ENCODE measurements at places on chromosomes 3 and 15.

- no peak for DNase-seq
Observed at GRCh38 chr15:64583519-64583918, 123.1 kb downstream of the ZNF609 start.

GRCh38 chr15:58988006-58988785 is 733 bp downstream of the RNF111 start:
- DNase-seq, result peak; percentile 12

DNA sequence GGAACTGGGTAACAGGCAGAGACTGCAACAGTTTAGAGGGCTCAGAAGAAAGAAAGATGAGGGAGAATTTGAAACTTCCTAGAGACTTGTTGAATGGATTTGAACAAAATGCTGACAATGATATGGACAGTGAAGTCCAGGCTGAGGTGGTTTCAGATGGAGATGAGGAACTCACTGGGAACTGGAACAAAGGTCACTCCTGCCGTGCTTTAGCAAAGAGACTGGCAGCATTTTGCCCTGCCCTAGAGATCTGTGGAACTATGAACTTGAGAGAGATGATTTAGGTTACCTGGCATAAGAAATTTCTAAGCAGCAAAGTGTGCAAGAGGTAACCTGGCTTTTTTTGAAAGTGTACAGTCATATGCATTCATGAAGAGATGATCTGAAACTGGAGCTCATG is 11.7 kb downstream of the EIF5A2 start:
- DNase-seq, result no peak

- DNase-seq, result no peak
Observed at GRCh38 chr15:101570241-101570640, 80.7 kb upstream of the PCSK6 start.

GRCh38 chr3:10011631-10012030 is 14.6 kb upstream of the FANCD2 start:
- DNase-seq, result no peak

DNA sequence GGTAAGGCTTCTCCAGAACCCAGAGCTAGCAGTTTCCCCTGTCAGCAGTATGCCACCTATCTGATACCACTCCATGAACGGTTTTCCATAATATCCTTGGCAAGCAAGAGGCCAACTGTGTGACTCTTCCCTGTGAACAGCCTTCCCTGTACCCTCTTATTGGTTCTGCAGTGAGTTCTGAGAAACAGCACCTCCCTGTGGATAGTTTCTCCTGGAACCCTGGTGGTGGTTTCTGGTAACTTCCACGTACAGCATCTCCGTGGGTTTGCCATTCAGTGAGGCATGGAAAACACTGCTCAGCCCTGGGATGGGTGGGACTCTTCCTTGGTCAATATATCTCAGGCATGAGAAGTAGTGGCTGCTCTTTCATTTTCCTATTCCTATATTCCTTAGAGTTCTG is 19.4 kb upstream of the SERPINI2 start:
- no peak for DNase-seq

GRCh38 chr15:35701402-35702046 is 155.6 kb upstream of the DPH6 start:
- DNase-seq, result no peak

DNA sequence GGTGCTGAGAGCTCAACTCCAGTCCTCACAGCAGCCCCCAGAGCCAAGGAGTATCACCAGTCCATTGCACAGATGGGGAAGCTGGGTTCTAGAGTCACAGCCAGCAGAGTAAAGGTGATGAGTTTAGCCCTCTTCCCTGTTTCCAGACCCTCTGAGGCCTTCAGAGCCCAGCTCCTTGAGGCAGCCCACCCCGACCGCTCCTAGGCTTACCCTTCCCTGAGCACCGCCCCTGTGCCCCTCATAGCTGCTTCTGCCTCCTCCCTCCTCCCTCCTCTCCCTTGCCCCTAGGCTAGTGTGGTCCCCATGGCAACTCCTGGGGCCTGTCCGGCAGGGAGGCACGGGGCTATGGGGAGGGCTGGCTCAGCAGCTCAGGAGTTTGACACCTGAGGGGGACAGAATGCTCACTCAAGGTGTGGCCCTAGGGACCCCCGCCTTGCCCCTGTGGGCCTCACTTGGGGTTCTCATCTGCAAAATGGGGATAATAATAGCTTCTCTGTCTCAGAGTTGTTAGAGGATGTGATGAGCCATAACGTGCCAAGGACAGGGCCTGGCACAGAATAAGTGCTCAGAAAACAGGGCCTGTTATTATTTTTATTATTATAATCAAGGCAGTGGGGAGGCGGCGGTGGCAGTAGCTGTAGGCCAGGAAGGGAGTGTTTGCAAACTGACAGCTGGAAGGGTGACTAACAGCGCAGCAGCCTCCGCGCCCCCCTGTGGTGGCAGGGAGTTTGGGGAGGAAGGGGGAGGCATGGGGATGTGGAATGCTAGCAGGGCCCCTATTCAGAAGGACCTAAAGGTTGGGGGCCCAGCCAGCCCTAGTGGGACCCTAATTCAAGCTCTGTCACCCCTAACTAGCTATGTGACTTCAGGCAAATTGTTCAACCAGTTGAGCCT is 11.5 kb downstream of the CSK start:
- DNase-seq, result peak; percentile 56

DNA sequence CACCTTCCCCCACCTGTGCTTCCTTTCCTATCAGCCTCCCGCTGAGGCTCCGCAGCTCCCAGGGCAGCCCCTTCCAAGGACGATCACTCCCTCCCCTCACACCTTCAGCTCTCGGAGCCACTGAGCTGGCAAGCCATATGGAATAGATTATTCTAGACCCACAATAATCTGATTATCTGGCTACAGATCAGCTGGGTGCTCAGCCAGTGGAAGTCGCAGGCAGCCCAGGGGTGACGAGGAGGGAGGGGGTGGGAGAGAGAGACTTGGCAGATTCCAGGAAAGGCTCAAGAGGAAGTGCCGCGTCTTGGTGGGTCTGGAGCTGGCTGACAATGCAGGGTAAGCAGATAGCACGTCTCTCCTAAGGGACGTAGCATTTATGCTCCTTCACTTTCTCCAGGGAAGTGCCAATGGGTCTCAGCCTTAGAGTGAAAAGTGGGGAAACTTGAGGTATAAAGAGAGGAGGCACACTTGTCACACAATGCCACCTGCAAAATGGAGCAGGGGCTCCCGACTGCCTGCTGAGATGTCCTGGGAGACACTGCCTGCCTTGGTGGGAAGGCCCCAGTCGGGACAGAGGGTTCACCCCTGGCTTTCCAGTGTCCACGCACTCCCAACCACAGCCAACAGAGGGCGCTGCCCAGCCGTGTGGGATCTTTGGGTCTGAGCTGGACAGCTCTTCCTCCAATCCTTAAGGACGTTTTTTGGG is 9.4 kb upstream of the MESP1 start:
- peak; percentile 51 for DNase-seq

DNA sequence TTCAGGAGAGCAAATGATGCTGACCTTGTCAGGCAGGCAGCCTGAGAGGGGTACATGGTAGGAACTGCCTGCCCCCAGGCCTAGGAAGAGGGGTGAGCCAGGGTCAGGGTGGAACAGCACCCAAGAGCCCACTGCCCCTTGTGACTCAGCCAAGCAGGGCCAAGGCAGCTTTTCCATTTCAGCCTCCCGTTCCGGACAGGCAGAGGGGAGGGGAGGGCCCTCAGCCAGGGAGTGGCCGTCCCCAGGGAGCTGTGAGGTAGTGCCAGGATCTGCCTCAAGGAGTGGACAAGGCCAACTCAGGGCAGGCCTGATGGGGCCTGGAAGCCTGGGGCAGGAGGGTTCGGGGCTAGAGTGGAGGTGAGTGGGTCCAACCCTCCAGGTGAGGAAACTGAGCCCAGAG is 5.1 kb upstream of the ANKRD63 start:
- no peak for DNase-seq

- no peak for DNase-seq
Observed at GRCh38 chr3:57057351-57057750, 3.1 kb upstream of the SPATA12 start.

DNA sequence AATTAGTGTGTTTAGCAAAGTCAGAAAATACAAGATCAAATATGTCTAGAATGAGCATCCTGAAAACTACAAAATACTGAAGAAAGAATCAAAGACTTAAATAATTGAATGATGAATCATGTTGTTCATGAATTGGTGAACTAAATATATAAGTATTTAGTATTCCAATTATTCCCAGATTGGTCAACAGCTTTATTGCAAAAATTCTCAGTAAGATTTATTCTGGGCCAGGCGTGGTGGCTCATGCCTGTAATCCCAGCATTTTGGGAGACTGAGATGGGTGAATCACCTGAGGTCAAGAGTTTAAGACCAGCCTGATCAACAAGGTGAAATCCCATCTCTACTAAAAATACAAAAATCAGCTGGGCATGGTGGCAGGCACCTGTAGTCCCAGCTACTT is 250.0 kb upstream of the NECTIN3 start:
- DNase-seq, result no peak

DNA sequence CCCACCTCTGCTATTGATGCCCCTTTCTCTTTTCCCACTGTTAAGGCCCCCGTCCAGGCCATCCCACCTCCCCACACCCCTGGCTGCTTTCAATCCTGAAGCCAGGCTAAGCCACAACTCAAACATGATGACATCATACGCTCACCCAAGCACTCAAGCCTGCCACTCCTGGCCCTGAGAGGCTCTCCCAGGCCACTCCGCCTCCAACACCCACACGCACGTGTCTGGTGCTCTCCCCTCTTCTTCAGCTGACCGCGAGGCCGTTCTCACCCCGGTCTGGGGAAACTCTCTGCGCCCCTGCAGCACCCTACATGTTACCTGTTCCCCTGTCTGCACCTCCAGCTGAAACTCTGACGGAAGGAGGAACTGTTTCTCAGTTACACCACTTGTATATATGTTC is 6.2 kb downstream of the ZXDC start:
- DNase-seq, result no peak

DNA sequence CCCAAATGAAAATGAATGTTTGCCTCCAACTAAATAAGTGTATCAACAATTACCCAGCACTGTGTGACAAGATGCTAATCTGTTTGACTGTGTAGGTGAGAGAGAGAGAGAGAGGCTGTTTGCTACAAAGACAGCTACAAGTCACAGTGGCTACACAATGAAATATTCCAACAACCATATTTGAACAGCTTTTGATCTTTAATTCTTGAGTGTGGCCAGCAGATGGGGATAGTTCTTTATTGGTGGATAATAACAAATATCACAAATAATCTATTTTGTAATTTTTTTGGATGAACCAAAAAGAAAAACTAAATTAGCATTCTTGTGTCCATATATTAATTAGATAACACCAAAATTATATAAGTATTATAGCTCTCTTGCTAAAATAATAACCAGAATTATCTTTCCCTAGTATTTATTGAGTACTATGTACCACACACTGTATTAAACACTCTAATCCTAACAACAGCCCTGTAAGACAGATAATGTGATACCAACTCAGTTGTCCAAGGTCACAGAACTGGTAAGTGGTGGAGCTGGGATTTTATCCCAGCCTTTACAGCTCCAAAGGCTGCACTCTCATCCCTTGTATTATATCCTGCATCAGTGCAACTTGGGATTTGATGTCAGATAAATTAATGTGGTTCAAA is 61.9 kb upstream of the C3orf80 start:
- DNase-seq, result no peak

DNA sequence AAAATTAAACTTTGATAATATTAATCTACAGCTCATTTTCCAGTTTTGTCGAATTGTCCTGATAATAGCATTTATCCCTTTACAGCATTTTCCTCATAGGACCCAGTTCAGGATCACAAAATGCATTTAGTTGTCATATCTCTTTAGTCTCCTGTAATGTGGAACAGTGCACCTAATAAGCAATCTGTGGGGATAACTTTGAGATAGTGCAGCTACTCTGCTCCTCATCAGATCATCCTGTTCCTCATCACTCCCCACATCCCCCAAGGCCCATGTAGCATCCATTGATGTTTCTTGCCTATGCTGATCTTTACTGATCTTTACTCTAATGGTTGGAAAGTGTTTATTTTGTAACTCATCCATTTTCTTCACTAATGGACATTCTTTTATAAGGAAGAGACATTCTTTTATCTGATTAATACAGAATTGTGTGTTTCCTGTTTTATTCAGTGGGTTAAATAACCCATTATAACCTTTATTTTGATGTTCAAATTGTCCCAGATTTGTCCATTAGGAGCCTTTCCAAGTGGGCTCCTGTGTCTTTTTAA is 7.5 kb downstream of the RNF111 start:
- DNase-seq, result no peak

DNA sequence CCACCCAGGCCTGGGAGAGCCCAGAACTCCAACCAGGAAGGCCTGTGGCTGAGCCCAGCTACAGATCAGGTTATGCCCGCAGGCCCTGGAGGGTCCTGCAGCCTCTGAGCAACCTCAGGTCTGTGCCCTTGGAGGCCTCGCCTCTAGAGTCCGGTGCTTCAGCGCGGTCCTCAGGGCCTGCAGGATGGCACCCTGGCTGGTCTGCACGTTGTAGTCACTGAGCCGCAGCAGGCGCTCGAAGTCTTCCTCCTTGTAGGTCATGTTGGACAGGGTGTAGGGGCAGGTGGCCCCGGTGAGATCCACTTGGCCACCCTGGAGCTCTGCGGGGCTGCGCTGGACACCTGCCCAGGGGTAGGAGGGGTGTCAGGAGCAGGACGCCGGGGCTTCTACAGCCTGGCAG is 25.8 kb downstream of the PLA2G4D start:
- DNase-seq, result no peak

DNA sequence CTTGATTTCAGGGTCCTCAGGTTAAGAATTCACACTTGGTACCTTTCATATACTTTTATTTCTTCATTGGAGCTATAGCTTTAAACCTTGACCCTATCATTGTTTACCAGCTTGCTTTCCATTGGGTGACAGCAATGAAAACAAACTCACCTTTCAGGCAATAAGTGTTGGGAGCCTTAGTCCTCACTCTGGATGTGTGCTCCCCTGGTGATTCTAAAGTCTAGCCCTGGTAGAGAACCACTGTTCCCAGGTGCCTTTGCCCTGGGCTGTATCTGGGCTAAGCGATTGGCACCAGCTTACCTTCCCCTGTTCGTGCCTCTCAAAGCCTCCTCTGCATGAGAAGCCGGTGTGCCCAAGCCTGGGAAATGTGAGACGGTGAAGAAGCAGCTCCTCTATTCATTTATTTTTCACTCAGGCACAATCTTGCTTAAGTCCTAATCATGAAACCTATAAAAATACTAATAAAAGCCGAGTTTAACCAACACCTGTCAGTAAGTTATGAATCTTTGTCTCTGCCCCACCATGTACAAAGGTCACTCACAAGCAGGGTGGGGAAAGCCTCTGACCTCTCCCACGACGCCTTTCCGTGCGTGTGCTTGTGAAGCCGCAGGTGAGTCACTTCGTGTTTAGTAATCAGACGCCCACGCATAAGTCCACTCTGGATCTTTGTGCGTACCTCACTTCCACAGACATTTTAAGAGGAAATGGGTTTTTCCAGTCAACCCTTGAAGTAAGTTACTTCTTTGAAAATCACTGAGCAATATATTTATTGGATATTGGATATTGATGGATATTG is 12.8 kb upstream of the ARRDC4 start:
- no peak for DNase-seq

- DNase-seq, result no peak
Observed at GRCh38 chr15:45094358-45094730, 19.6 kb downstream of the DUOX2 start.

GRCh38 chr3:143605233-143605950 is 242.9 kb downstream of the SLC9A9 start:
- no peak for DNase-seq
